ENCODE measurements at places on chromosomes 6 and 20.
A peak's percentile ranks its signal among the peaks of the same experiment; 100 is the strongest.

DNA sequence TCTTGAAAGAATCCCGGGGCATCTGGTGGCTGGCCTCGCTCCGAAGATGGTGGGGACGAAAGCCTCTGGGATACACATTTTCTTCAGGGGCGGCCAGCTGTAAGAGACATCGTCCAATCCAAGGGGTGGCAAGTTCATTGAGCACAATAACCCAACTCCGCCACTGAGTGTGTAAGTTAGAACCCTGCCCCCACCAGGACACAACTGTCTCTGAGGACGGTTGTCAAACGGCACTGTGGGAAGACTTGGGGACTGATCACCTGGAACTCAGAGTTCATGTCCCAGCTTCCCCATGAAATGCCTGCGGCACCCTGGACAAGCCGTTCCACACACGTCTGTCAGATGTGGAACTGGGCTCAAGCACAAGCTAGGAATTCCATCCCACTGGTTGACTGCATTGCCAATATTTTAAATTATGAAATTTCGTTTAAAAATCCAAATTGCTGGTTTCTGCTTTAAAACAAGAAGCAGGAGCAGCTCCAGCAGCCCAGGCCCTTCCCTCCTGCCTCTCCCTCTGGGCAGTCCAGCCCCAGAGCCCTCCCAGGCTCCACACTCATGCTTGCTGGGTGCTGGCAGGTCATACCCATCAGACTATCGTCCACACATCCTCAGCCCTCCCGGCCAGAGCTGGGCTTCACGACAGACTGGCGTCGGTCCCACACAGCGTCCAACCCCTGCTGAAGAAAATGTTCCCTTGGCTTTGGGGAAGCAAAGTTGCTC, 80.9 kb upstream of the AFDN start:
- DNase-seq: no peak

- DNase-seq: no peak
Observed at GRCh38 chr6:131251590-131252199, 116.4 kb downstream of the AKAP7 start.

GRCh38 chr6:2440516-2440915, 195.1 kb upstream of the GMDS start:
- no peak for DNase-seq

GRCh38 chr6:17994019-17994418, 6.6 kb upstream of the KIF13A start:
- DNase-seq: no peak

GRCh38 chr6:136425793-136426192, 124.4 kb downstream of the MAP7 start:
- DNase-seq: no peak

GRCh38 chr6:51855310-51856082, 231.9 kb downstream of the PKHD1 start:
- peak; percentile 81 for DNase-seq

- DNase-seq: no peak
Observed at GRCh38 chr6:36132246-36132895, 2.1 kb downstream of the MAPK13 start.
